ENCODE measurements at places on chromosomes 7 and 10.

DNA sequence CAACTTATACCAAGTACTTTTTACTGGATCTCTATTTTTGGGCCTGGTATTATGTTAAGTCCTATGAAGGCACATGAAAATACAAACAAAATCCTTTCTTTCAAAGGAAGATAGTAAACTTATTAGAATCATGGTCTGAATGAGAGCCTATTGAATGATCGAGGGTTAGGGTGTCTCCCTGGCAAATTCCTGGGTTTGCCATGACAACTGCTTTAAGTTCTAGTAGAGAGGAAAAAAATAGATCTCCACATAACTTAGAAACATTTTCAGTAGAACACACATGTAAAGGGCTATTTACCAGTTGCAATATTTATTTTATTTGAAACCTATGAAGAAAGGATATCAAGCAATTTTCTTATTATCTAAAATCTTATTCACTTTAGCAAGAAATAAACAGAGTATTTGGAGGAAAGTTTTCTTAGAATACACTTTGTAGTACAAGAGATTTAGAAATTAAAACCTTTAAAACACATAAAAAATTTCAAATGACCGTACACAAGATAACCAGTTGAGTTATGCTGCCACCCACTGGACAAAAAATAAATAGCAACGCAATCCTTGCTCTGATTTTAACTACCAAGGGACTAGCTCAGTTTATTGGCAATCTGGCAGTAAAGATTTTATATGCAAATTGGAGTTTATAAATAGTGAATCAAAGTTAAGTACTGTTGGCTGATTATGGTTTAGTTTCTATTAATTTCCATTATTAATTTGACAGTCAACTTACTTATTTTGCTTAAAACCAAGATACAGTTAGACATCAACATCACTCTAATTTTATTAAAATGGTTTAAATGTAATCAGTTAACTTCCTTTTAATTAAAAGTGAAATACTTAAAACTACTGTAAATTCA lies 33.9 kb downstream of the CACUL1 start:
- DNase-seq: peak; percentile 45

- no peak for DNase-seq
These were observed 30.3 kb upstream of the CREB3L2 start for GRCh38 chr7:138032186-138032585.

GRCh38 chr7:108463613-108464012 lies 7.4 kb upstream of the NRCAM start:
- DNase-seq: no peak

DNA sequence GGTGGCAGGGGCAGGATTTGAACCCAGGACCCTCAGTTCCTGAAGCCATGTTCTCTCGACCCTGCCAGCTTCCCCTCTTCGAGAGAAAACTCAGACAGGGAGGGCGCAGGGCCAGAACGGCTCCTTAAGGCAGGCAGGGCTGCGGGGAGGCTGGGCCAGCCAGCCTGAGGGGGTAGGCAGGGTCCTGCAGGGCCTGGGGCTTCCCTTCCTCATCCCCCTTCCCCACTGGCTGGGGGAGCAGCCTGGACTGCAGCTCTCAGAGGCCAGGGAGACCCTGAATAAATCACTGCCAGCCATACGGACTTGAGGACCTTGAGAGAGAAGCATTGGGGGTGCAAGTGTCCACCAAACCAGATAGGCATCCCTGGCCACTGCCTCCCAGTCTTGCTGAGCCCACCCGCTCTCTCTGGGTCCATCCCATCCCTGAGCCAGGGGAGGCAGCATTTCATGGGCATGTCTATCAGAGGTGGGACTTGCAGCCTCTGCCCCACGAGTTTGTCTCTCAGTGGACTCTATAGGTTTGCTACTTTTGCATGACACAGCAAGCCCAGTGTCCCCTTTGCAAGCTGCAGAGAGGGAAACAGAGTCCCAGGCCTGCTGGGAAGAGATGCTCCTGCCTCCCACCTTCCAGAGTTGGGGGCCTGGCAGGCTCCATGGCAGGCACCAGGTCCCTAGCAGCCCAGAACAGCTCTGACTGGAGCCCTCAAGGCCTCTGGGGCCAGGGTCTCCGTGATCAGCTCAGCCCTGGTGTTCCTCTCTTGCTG lies 70.9 kb downstream of the MYL10 start:
- peak; percentile 8 for DNase-seq

- DNase-seq: no peak
These were observed 48.7 kb upstream of the ZMIZ1 start for GRCh38 chr10:79020015-79020491.

- DNase-seq: peak; percentile 69
These were observed 34.7 kb downstream of the ACADSB start for GRCh38 chr10:123043409-123043925.

- no peak for DNase-seq
These were observed 52.3 kb upstream of the PRR15 start for GRCh38 chr7:29511337-29511736.

- no peak for DNase-seq
These were observed 311.9 kb upstream of the HGF start for GRCh38 chr7:82081644-82082224.

DNA sequence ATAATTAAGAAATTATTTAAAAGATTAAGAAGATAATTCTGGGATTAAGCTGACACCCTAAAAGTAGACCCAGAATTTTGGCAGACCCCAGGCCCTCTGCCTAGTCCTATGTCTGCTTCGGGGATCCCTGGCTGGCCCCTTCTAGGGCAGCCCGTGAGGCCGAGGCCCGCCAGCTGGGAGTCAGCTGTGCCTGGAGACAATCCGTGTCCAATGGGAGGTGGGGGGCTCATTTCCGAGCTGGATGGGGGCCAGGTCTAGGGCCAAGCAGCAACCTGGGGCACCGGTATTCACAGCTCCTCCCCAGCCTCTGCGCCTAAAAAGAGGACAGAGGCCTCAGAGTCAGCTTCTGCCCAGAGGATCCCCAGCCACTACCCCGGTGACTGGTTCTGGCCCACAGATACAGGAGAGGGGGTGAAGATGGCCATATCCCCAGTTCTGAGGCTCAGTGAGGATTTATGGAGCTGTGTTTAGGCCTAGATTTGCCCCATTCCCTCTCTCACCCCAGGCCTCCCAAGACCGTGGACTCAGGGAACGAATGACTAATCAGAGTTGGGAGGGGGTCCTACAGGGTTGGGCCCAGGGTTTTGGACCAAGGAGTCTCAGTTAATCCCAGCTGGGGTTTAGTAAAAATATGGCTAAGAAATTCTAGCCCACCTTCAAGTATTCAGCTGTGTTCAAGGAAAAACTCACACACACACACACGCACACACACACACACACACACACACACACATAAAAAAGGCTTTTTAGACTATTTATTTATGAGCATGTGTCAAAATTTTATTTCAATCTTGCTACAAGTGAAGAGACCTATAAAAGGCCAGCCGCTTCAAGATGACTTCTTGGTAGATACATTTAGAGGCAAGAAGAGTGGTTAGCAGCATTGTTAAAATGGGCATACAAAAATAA lies 37.4 kb upstream of the LBX1 start:
- DNase-seq: no peak

DNA sequence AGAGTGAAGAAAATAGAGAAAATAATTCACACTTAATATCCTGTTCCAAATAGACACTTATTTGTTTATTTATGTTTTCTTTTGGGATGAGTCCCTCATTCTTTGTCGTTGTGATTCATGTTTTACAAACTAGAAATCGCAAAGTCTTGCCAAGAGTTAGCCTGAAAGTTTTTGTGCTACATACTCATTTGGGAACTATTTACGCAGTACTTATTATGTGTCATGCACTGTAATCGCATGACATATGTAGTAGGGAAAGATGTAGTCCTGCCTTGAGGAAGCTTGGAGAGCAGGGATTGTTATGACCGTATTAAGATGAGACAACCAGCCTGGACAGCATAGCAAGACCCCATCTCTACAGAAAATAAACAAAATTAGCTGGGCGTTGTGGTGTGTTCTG lies 189.3 kb downstream of the ABCA13 start:
- no peak for DNase-seq

- DNase-seq: no peak
These were observed 153.0 kb upstream of the RHEB start for GRCh38 chr7:151672716-151673115.

GRCh38 chr10:62082729-62083411 lies 181.4 kb downstream of the ARID5B start:
- no peak for DNase-seq

DNA sequence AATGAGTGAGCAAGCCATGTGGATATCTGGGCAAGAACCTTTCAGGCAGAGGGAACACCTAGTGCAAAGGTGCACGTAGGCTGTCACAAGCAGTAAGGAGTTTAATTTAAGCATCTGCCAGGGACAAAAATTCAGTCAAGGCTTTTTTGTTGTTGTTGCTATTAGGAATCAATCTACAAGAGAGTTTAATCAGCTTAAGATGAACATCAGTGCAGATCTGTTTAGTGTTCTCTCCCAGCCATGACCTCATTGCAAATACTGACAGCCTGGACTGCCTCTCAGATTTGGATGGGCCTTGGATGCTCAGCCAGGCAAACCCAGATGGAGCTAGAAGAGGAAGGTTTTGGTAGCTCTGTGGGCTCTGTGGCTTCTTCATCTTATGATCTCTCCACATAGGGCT lies 3.3 kb upstream of the GLCCI1 start:
- no peak for DNase-seq

- DNase-seq: no peak
These were observed 39.3 kb downstream of the INSYN2A start for GRCh38 chr10:127157089-127157488.

DNA sequence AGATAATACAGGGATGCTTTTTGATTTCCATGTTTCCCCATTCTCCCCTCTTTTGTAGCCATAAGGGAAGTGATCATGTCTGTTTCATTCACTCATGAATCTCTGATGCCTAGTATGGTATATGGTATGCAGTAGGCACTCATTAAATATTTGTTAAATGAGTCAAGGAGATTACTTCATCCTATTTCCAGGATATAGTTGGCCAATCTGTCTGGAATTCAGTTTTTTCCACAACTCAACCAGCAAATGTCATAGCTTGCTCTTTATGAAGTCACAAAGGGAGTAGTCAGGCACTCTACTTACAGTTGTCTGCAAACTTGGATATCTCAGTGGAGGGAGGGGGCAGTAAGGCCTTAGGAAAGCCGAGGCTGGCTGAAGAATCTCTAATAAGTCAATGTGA lies 853.6 kb downstream of the LRMDA start:
- DNase-seq: no peak

DNA sequence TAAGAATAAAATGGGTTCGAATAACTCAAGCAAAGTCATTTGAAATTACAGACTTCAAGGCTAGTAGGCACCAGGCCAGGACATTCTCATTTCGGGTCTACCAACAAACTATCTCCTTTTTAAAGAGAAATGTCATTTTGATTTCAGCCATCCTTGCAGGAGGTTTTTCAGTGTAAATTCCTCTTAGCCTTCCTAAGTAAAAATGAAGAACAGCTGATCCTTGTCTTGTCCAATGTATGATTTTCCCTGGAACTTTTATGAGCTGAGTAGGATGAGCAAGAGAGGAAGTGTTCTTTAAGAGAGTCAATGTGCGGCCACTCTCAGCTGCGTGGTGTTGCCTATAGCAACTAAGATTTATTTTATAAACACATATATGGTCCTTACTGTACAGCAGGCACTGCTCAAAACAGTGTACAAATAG lies 110.1 kb downstream of the PLCE1 start:
- DNase-seq: no peak

DNA sequence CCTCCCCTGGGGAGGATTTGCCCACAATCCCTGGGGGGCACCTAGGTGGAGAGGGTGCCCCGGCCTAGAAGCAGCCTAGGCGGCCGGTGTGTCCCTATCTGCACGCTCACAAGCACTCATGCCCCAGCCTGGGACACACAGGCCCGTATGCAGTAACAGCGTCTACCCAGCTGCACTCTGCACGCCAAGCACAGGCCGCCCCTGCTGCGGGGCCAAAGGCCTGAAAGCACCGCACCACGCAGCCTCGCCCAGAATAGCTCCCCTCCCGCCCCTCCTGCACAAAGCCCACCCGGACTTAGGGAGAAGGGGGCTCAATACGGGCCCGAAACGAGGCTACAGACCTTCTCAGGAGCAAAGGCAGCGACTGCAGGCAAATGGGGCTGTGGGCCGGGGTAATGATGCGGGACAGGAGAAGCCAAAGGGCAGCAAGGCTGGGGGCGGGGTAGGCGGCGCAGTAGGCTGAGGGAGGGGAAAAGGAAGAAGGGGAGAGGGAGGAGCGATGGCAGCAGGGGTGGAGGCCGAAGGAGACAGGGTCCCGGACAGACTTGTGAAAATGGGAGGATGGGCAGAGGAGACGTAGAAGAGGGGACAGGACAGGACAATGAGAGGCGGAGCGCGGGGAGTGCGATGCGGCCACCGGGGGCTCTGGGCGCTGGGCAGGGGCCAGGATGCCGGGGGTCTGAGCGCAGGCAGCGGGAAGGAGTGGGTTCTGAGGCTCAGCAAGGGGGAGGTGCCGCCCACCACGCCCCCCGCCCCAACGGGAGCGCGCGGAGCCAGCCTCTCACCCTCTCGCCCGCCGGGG lies 544 bp downstream of the GPRIN2 start:
- DNase-seq: no peak

- DNase-seq: no peak
These were observed 178.8 kb downstream of the ELFN1 start for GRCh38 chr7:1848911-1849311.

DNA sequence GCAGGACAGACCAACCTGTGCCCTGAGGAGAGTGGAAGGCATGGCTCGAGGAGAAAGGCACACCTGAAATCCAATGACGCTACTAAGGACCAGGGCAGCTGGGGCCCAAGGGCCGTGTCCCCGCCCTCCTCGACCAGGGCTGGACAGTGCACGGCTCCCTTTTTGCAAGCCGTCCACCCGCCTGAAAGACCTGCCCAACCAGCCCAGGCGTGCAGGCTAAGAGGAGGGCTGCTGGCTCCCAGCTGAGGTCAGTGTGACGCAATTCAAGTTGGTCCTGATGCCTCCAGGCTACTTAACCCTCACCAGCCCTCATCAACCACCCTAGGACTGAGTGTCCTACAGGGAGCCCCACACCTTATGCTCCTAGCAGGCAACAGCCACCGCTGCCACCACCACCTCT lies 69.3 kb downstream of the DLG5 start:
- no peak for DNase-seq

GRCh38 chr10:57694956-57695608 lies 572.6 kb downstream of the IPMK start:
- no peak for DNase-seq

- no peak for DNase-seq
These were observed 42.2 kb downstream of the ZNF33B start for GRCh38 chr10:42596196-42596595.

Data from GM10248 (cell line).